Activated T-cell treated with anti-CD3 and anti-CD28 coated beads for 1 hour (primary cell): ENCODE measurements at places on chromosomes 12 and 14.

GRCh38 chr14:48096897-48097296 is 421.5 kb upstream of the MDGA2 start:
- no peak for DNase-seq

DNA sequence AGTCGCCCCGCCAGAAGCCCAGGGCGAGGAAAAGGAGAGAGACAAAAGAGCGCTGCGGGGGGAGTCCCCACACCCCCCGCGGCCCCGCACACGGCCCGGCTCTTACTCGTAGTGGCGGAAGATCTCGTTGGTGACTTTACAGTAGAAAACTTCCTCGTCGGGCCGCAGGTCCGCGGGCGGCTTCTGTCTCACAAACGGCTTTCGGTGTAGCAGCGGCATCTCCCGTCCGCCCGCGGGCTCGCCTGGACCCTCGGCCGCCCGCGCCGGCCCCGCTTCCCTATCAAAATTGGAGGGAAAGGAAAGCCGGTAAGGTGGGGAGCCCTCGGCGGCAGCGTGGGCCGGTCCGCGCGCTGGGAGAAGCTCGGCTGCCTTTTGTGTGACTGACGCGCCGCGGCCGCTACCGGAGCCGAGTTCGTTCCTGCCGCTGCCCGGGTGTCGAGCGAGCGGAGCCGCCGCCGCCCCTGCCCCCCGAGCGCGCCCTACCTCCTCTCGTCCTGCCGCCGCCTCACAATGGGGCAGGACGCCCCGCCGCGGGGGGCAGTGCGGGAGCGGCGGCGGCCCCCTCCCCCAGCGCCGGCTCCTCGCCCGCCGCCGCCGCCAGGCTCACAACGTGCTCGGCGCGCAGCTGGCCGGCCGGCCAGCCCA is 652 bp downstream of the BAZ1A start:
- DNase-seq = no peak

DNA sequence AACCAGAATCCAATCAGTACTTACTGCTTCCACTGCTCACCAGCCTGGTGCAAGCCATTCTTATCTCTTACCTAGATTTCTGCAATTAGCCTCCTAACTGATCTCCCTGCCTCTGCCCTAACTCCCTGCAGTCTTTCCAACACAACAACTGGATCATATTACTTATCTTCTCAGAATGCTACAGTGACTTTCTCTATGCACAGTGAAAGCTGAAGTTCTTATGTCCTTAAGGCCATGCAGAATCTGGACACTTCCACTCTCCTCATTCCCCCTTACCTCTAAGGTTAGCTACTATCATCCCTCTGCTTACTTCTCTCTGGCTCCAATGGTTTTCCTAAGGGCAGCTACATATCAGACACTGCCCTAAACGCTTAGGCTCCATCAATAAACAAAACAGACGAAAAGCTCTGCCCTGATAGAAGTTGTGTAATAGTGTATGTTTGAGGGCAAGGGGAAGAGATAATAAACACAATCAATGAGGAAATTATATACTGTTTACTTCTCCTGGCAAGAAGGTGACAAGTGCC is 4.0 kb downstream of the KTN1 start:
- no peak for DNase-seq

GRCh38 chr12:95017482-95017881 is 14.0 kb upstream of the NDUFA12 start:
- DNase-seq = no peak

- no peak for DNase-seq
Observed at GRCh38 chr14:103581206-103581605, 18.4 kb downstream of the COA8 start.

DNA sequence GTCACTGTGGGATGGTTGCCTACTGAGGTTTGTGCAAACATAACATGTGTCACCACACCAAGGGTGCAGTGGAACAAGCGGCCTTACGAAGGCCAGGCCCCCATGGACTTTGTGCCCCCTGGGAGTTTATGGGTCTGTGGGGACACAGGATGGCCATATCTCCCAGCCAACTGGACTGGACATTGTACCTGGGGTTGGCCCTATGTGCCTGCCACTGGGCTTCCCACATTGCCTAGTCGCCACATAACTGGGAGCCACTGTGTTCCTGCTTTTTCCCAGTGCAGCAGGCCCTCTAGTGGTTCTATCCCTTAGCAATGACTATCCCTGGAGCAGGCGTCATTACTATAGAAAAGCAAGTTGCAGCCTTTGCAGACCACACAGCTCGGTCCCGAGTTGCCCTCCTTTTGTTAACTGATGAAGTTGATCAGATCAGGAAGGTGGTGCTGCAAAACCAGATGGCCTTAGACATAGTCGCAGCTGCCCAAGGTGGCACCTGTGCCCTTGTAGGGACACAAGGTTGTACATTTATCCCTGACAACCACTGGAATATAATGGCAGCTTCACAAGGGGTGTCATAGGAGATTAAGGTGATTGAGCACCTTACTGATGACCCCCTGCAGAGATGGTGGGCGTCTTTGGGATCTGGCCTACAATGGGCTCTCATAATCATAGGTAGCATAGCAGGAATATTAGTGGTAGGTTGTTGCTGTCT is 15.2 kb upstream of the RNASE12 start:
- DNase-seq = no peak

DNA sequence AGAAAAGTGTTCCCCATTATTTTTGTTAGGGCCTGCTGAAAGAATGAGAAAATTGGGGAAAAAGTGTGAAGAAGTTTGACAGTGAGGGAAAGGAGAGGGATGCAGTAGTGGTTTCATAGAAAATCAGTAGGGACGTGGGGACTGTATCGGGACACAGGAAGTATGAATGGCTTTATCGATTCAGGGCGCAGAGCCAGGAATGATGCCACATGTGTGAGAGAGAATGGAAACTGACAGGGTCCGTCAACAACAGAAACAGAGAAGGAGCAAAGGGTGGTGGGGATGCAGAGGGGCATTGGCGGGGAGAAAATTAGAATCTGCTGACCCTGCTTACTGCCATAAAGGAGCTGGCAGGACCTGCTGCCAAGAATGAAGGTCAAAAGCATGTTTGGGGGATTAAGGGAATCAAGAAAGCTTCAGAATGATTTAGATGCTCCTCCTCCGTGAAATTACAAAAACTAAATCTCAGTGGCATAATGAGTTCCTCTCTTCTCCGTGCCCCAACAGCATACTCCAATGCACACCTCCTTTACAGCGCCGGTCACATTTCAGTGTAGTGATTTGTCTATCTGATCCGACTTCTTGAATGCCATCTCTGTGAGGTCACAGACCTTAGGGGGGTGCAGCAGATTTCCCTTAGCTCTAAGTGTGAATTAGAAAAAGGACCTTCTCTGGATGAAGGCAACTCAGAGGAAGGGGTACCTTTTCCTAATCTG is 92.6 kb downstream of the EMP1 start:
- no peak for DNase-seq

DNA sequence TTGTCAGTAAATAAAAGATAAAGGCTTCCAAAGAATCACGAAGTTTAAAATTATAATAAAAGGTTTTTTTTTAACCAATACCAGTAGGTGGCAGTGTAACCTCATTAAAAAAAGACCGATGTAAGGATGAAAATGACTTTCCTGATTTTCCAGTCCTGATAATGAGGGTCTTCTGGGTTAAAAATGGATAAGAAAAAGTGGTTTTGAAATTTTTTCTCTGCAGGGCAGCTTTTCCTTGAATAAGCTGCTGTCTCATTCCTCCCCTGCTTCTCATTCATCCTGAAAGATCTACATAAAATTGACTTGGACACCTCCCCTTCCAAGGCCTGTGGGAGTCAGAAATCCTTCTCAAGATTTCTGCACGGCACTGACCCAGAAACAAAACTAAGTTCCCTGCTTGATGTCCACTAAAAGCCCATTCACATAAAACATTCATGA is 58.9 kb upstream of the FBXO33 start:
- no peak for DNase-seq

- DNase-seq = no peak
Observed at GRCh38 chr14:20999591-20999990, 498 bp downstream of the SLC39A2 start.

GRCh38 chr12:111056618-111057521 is 136.5 kb upstream of the MYL2 start:
- peak; percentile 34 for DNase-seq

DNA sequence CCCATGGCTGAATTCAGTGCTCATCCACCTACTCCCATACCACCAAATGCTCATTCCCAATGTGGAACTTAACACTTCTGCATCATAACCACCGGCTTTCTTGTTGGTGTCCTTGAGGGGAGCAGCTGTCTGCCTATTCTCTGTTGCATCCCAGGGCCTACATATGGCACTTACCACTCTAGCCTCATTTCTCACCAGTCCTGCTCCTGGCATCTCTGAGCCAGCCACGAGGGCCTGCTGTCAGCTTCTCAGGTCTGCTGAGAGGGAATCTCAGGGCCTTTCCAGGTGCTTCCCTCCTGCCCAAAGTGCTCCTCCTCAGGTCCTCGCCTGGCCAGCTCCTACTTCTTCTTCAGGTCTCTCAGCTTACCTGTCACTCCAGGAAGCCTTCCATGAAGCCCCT is 24.0 kb upstream of the RND1 start:
- DNase-seq = no peak

DNA sequence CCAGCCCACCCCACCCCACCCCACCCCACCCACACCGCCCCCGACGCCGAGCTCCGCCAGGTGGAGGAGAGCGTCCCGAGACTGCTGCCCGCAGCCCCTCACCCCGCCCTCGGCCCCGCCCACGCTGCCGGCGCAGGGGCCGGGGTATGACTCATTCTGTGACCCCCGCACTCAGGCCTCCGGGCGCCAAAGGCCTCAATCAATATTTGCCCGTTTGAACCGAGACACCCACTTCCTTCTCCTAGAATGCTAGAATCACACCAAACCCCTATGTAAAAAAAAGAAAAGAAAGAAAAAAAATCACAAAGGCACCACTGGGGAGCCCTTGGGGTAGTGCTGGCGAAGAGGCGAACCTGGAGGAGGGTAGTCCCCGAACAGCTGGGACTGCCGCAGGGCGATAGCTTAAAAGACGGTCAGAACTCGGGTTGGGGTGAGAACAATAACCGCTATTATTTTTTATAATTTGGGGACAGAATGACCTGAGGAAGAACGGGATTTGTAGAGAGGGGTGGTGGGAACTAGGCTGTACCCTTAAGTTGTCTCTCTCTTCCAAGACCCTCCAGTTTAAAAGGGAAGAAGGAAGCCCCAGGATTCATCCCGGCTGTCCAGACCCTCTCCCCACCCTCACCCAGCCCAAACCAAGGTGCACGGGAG is 894 bp downstream of the KRT8 start:
- peak; percentile 10 for DNase-seq

DNA sequence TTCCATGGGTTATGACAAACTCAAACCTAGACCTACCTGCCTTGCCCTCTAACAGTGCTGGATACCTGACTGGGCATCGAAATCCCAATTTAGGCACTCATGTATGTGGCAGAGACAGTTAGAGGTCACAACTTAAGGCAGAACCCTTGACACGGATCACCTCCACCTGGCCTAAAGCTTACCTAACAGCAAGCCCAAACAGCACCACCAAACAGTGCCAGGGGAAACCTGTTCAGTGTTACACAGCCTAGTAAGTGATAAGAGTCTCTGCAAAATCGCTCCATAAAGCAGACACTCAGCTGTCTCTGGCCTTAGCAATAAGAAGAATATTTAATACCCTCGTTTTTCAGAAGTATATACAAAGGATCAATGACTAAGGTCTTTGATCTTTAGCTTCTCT is 77.8 kb downstream of the SPPL3 start:
- no peak for DNase-seq

GRCh38 chr12:105920161-105920684 is 218.5 kb downstream of the NUAK1 start:
- DNase-seq = no peak

DNA sequence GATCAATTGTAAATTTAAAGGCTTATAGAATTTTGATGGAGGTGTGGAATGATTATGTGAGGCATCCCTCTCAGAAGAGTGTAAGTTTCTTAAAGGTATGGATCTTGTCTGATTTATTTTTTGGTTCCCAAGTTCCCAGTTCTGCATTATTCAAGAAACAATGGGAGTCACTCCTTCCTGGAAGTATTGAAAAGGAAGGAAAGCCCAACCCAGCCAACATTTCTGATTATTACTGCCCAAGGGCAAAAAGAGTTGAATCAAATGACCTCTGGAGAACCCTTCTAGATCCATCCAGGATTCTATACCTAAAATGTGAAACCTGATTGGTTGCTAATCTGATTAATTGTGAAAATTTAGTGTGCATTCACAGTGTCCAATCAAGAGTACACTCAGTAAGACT is 166.2 kb downstream of the ANO2 start:
- DNase-seq = no peak

DNA sequence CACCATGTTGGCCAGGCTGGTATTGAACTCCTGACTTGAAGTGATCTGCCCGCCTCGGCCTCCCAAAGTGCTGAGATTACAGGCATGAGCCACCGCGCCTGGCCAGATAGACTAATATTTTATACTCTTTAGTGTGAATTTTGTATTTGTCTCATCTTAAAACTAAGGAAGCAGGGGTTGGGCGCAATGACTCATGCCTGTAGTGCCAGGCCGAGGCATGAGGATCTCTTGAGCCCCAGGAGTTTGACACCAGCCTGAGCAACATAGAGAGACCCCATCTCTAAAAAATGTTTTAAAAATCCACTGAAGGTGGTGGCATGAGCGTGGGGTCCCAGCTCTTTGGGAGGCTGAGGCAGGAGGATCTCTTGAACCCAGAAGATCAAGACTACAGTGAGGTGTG is 9.0 kb downstream of the DYNC1H1 start:
- no peak for DNase-seq
